ENCODE measurements at places on chromosomes 7 and 10.

- DNase-seq: no peak
Measured at GRCh38 chr7:70830060-70830395, 301.9 kb upstream of the GALNT17 start.

DNA sequence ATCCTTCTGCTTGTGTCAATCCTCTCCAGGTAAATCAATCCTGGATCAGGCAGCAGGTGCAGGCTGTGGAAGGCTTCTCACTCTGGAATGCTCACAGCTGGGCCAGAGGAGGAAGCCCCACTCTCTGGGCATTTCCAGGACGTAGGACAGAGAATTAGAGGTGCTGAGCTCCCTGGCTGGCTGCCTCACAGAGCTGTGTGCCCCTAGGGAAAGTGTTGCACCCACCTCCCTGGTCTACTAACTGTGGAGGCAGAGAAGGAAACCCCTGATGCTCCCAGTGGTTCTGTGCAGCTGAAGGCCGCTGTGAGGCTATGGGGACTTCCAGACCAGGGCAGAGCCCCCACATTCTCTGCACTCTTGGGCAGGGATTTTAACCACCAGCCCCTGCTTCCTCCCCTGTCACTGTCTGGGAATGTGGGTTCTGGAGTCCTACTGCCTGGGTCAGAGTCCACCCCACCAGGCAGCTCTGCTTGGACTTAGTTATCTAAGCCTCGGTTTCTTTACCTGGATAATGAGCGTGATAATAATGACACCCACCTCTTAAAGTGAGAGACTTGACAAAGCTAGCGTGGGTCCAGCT, 73.5 kb upstream of the EEPD1 start:
- no peak for DNase-seq

GRCh38 chr10:48973065-48973464, 33.4 kb upstream of the LRRC18 start:
- no peak for DNase-seq

- DNase-seq: peak; percentile 44
Measured at GRCh38 chr7:101754424-101755159, 62.8 kb upstream of the CUX1 start.

DNA sequence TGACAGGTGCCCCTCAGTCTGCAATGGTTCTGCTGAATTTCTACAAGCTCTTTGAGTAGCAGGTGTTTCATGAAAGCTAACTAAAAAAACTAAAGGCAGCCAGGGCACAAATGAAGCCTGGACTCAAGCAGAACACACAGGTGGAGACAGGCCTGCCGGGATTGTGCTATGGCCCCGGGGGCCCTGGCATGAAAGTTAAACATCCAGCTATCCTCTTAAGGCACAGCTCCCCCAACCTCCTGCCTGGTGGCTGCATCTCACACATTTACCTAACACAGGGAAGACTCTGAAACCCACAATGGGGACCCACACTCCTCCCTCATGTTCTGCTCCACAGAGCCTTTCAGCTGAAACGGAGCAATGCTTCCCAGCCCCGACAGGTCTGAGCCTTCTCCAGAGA, 76.3 kb upstream of the CAMK2B start:
- DNase-seq: no peak

DNA sequence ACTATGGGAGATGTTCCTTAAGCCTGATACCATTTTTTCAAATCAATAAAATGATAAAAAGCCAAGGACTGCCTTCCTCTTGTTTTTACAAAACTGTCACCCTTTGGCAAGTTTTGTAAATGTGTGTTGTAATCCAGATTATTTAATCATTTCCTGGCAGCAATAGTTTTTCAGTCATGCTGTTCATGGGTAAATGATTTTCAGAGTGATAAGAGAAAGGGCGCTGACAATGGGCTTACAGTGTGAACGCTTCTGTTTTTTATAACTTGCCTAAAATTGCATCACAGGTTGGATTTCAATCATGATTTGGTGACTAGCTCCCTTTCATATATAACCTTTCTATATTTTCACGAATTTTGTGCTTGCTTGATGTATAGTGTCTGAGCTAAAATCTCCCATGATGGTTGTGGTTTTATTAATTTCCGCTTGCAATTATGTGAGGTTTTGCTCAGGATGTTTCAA, 19.0 kb upstream of the DMBT1 start:
- peak; percentile 35 for DNase-seq

- DNase-seq: no peak
Measured at GRCh38 chr10:75776738-75777504, 345.5 kb downstream of the LRMDA start.

- no peak for DNase-seq
Measured at GRCh38 chr10:113473851-113474250, 79.0 kb upstream of the HABP2 start.

GRCh38 chr10:130000918-130001317, 36.8 kb upstream of the EBF3 start:
- DNase-seq: no peak

GRCh38 chr7:92872701-92873100, 36.3 kb upstream of the CDK6 start:
- DNase-seq: no peak

- DNase-seq: no peak
Measured at GRCh38 chr7:140489026-140489359, 9.7 kb upstream of the MKRN1 start.

GRCh38 chr7:92769844-92770243, 66.5 kb downstream of the CDK6 start:
- no peak for DNase-seq

DNA sequence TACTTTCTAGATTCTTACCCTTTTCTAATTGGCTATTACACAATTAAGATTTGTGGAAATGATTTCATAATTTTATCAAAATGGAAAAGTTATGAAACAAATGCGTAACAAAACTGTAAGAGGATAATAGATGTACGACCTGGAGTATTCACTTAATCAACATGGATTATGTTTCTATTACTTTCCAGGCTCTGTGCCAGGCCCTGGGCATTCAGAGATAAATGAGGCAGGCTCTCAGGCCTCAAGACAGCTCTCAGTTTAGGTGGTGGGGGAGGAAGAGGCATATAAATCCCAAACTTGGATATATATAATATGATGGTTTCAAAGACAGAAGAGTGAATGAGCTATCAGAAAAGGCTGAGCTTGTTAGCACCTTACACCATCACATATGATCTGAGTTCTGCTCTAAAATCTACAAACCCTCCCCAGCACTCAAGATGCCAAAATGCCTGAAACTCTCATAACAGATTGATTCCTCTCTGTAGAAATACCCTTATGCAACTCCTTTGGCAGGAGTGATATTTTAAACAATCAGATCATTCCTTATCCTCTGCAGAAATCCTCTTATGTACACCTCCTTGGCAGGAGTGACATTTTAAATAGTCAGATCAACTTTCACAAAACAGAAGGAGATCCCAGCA, 42.5 kb downstream of the ACBD5 start:
- DNase-seq: no peak

- no peak for DNase-seq
Measured at GRCh38 chr10:3931224-3931623, 146.2 kb upstream of the KLF6 start.

DNA sequence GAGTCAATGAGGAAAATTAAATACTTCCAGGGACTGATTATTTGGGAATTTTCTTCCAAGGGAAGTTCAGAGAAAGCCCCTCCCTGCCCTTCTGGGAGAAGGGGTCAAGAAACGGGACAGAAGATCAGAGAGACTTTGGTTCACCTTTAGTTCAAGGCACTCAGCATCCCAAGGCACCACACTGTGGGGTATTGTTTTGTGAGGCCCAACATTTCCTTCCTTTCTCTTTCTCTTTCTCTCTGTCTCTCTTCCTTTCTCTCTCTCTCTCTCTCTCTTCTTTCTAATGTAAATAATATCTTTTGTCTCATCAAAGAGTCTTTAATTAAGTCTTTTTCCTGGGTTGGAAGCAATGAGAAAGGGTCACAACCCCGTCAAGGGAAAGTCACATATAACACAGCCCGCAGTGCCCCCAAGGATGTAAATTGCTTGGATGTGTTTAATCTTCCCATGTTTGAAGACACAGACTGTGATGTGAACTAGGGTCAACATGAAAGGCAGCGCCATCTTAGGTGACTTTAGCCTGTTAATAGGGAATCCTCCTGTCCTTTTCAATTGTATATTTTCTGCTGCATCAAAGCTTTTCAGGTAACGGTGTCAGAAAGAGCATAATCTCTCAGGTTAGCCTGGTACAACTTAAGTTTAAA, 983.3 kb upstream of the C7orf33 start:
- DNase-seq: no peak

DNA sequence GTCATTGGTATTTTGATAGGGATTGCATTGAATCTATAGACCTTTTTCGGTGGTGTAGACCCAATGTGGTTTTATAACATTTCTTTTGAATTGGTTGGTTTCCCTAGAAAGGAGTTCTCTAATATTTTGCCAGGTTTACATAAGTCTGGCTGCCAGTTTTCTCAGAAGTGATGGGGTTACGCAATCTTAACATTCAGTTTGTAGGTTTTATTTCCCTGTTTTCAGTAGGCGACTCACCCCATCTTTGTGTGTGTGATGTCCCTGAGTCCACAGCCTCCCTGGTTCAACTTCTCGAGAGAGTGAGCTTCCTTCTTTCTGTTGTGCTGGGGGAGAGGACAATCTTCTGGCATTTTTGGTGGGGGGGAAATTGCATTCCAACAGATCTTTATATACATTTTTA, 9.6 kb upstream of the KIF5B start:
- DNase-seq: no peak

- no peak for DNase-seq
Measured at GRCh38 chr10:24385776-24386175, 176.8 kb downstream of the KIAA1217 start.

GRCh38 chr10:107059068-107059804, 105.3 kb downstream of the SORCS1 start:
- no peak for DNase-seq

GRCh38 chr7:12594122-12594897, 23.8 kb downstream of the SCIN start:
- no peak for DNase-seq

DNA sequence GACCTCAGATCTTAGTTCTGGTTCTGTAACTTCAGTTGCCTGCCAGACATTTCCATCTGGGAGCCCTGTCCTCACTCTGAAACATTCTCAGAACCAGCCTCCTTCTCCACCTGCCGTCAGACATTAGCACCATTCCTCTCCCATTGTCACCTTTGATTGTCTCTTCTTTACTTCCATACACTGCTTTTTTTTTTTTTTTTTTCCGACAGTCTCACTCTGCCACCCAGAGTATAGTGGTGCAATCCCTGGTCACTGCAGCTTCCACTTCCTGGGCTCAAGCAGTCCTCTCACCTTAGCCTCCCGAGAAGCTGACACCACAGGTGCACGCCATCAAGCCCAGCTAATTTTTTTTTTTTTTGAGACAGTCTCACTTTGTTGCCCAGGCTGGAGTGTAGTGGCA, 21.1 kb upstream of the HIPK2 start:
- DNase-seq: no peak

- no peak for DNase-seq
Measured at GRCh38 chr7:149529136-149529718, 31.6 kb upstream of the ZNF746 start.

DNA sequence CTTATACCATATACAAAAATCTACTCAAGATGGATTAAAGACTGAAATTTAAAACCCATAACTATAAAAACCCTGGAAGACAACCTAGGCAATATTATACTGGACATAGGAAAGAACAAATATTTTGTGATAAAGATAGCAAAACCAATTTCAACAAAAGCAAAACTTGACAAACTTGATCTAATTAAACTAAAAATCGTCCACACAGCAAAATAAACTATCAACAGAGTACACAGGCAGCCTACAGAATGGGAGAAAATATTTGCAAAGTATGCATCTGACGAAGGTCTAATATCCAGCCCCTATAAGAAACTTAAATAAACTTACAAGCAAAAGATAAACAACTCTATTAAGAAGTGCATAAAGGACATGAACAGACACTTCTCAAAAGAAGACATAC, 240.1 kb downstream of the HGF start:
- no peak for DNase-seq

DNA sequence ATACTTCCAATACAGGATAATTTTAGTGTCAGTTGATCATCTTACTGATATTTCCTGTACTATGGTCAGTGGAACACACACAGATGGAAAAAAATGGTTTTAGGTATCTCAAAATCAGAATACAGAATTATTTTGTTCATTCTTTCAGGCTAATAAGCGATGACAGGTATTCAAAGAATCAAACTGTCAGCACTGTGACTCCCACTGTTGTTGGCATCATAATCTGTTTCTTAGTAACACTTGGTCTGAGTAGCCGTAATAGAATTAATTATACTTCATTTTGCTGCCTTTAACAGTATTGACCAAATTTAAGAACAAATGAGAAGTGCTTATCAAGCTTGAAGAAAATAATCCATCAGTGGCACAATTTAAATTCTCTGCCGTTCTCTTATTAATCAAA, 215.0 kb downstream of the SKAP2 start:
- no peak for DNase-seq

- no peak for DNase-seq
Measured at GRCh38 chr10:80908611-80909010, 370.9 kb downstream of the SH2D4B start.

DNA sequence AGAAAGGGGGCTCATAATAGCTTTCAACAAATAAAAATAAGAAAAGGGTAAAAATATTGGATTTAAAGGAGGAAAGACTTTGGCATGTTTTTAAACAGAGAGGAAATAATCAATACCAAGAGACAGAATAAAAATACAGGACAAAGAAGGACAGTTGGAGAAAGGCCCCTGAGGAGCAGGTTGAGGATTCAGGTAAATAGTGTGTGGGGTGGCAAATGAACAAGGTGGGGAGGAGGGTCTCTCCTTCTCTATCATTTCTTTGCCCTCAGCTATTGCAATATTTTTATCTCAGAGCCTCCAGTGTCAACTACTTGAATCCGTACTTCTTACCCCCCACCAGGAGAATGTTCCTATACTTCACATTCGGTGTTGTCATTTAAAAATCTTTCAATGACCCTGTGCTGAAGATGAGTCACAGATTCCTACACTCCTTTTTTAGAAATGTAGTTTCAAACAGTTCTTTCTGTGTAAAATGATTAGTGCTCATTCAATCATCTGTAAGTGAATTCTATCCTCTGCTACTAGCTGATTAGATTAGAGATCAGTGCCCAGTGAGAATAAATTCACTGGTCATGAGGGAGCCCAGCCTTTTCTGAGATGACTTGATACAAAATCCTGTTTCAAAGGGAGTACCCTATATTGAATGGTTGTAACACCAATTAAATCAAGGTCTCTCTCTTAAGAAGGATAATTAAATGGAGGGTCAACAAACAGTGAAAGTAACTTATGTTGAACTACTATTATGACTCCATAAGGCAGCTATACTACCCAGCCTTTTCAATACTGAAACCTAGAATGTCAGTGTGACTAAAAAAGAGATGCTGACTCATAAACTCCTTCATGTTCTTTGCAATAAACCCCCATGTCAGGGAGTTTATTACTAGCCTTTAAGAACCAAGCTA, 50.4 kb upstream of the WNT16 start:
- peak; percentile 81 for DNase-seq

DNA sequence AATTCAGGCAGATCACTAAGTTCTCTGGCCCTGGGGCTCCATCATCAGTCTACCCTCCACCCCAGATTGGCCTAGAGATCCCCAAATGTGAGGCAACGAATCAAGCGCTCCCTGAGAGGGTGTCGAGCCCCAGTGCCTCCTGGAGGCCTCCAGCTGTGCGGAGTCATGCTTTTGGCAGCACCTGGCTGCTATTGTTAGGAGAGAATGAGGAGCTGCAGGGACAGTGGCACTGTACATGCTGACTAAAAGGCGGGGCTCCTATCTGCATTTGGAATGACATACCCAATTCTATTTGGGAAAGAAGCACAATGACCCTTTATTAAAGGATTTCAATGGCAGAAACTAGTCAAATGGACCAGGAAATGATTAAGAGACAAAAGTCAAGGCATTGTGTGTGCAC, 161.8 kb downstream of the DPY19L1 start:
- DNase-seq: no peak
